ENCODE measurements at places on chromosomes 3 and 15.

DNA sequence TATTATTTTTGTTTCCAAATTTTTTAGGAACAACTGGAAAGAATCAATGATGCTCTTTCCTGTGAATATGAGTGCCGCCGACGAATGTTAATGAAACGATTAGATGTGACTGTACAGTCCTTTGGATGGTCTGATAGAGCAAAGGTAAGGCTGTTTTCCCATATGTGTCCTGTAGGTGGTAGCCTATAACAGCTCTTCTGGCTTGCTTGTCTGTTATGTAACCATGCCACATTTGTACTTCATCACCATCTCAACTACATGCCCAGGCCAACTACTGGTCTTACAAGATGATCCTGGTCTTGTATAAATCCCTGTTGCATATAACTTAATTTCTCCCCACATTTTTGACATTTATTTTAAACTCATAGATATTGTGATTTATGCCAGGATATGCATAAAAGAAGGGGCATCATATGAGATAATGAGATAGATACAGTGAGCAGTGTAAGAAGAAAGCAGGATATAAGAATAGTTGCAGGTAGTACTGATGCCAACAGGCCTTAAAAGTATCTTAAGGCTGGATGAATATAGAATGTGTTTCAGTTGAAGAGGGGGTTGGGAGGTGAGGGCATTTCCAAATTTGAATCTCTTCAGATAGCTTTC is 20.3 kb downstream of the FAM98B start:
- no peak for DNase-seq

GRCh38 chr3:152549263-152549662 is 280.5 kb downstream of the MBNL1 start:
- no peak for DNase-seq

- DNase-seq: no peak
Measured at GRCh38 chr3:72137865-72138861, 353.2 kb upstream of the PROK2 start.

GRCh38 chr3:155103686-155104085 is 23.6 kb downstream of the MME start:
- no peak for DNase-seq

DNA sequence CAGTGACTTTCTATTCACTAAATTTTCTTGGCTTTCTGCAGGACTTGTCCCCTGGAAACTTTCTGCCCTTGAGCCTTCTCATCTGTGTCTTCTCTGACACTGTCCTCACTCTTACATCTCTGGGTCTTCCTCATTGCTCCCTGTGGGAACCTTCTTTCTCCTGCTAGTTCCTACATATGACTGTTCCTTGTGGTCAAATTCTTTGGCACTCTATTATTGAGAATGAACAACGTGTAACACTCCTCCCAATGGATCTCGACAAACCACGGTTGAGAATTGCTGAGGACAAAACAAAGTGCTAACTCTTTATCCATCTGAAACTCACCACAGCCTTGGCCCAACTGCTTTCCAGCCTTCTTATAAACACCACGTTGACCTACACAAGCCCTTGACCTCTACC is 3.5 kb upstream of the FAM81A start:
- DNase-seq: no peak

DNA sequence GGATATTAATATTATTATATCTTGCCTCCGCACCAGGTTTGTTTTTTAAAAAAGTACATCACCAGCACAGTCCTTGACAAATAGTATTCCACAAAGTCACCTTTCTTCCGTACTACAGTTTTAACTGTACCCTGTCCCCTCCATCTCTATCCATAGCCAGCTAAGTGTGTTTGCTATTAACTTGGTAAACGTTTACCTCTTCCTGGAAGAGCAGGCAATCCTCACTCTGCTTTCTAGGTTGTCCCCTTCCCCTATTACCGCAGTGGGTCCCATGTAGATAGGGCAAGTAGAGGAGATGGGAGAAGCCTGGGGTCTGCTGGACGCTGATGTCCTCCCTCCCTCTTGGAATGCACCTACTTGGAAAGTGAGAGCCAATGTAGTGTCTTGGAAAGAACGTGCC is 83.9 kb upstream of the ETV5 start:
- DNase-seq: no peak

DNA sequence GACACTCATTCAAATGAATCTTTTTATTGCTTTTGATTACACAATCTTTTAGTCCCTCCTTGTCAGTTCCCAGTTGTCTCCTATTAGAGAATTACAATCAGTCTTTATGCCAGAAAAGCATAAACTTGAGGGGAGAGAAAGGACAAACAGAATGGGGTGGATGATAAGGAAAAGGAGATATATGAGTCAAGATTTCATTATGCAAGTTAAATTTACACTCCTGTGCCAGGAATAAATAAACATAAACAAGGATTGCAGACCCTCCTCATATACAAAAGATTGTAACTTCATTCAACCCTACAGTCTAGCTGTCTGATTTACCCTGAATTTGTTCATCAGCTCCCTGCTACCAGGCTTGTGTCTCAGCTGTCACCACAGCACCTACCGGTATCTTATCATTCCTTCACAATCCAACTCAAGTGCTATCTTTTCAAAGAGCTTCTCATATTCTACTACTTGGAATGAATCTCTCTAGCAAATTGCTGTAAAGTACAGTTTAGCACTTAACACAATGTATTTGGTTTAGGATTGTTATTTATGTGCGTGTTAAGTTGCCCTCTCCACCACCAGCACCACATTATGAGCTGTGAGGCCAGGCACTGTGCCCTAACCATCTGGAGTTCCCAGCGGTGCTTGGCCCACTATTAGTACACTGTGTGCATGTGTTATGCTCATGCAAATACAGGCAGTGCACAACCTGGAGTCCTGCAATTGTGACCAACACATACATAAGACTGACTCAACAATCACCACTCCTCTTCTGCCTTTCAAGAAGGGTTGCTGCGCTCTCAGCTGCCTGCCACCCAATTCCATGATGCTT is 504.1 kb downstream of the TBL1XR1 start:
- no peak for DNase-seq

DNA sequence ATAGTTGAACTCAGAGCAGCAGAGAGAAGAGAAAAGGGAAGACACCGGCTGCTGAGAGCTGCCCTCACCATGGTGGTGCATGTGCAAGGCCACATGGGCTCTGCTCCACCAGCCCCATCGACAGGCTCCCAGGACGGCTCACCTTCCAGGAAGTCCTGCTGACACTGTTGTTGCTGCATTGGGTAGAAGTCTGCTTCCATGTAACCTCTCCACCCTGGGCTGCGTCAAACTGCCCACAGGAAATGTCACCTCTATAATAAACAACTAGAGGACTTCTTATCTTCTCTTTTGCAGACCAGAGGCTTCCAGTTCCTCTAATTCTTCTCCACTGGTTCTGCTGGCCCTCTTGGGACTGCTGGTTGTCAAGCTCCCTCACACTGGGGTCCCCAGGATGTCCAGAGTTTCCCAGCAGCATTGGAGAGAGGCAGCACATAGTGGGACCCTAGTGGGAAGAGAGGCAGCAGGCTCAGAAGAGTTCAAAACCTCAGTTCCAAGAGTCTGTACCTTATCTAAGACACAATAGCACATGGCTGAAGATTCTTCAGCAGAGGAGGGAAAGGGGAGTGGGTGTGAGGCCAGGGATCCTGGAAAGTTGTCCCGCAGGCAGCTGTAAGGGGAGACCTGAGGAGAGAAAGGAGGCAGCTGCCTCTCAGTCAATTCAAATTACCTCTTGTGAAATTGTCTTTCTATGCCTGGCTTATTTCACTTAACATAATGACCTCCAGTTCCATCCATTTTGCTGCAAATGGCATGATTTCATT is 5.8 kb upstream of the CCR3 start:
- no peak for DNase-seq

GRCh38 chr15:63544258-63545026 is 40.0 kb downstream of the USP3 start:
- no peak for DNase-seq

GRCh38 chr3:39103324-39103693 is 4.1 kb downstream of the GORASP1 start:
- no peak for DNase-seq

GRCh38 chr15:58773024-58773423 is 1.9 kb downstream of the MINDY2 start:
- DNase-seq: no peak

DNA sequence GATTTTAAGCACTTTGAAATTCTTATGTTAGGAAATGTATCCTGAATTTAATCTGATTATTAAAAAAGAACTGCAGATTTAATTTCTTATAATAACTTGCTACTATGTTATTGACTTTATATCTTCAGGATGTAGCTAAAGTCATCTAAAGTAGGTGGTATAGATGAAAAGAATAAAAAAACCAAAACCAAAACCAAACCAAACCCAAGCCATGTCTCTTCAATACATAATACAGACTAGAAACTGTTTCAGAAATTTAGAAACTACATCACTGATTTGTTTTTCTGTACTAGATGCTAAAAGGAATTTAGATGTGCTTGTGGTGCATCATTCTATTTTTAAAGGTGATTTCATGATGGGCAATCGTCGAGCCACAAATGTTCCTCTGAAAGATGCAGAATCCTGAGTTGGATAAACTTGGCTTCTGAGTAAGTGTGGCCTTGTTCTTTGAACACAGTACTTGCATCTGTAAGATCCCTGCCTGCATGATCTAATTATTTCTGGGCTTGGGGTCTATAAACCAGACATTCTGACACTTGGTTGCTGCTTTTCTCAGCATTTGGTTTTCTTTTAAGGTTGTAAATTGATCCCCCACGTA is 287.1 kb upstream of the SUCLG2 start:
- no peak for DNase-seq

DNA sequence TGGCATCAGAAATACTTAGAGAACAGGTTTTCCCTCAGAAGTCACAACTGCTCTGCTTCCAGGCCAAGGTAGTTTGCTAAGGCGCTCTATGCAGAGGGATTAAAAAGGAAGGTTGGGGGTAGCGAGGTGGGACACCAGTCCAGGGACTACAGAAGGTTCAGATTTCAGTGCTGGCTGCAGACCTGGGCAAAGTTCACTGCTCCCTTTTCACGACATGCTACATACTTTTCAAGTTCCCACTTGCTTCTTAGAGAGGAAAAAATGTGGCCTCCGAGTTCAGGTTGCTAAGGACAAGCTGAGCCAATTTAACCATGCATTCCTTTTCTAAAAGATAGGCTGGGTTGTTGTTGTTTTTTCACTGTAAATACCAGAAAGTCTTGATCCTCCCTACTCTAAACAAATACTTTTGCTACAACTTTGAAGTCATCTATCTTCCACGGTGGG is 158.6 kb upstream of the NR2F2 start:
- no peak for DNase-seq
